ENCODE measurements at places on chromosomes 12 and 14.

DNA sequence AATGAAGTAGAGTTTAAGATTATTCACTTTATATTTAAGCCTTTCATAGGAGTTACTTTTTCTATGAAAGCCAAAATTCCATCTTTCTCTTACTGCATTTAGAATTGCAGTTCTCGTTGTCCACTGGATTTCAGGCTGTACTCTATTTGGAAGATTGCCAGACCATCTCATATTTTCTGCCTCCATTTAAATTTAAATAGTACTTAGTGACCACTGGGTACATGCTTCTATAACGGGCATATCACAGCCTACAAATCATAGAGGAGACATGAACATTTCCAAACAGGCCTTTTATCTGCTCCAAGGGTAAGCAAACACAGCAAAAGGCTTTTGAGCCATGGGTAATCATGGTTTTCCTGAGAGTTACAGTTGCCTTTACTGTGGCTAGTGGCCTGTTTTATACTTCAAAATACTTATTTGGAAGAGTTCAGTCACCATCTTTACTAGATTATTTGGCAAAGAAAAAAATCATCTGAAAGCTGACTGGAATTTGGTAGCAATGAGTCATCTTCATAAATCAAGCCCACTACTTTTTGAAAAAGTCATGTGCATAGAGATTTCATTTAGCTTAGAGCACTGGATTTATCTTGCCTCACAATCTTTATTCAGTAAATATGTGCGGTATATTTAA is 15.7 kb downstream of the ANO6 start:
- DNase-seq = no peak

DNA sequence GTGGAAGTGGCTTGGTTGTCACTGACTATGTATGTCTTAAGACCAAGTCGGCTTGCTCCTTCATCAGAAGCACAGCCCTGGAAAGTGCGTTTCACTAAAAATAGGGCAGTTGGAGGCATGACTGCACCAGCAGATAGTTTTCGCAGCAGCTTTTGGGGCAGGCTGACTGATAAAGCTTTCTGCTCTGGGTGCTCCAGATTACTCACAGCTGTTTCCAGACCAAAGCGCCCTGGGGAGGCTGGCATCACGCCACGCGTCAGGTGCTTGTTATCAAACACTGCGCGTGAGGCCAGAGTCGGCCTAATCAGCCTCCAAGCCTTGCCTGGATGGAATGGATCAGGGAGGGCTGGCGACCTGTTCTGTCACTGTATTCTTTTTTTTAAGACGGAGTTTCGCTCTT is 13.3 kb upstream of the LRRC10 start:
- DNase-seq = no peak

- peak; percentile 30 for DNase-seq
Measured at GRCh38 chr14:90518941-90519256, 122.1 kb downstream of the CALM1 start.

DNA sequence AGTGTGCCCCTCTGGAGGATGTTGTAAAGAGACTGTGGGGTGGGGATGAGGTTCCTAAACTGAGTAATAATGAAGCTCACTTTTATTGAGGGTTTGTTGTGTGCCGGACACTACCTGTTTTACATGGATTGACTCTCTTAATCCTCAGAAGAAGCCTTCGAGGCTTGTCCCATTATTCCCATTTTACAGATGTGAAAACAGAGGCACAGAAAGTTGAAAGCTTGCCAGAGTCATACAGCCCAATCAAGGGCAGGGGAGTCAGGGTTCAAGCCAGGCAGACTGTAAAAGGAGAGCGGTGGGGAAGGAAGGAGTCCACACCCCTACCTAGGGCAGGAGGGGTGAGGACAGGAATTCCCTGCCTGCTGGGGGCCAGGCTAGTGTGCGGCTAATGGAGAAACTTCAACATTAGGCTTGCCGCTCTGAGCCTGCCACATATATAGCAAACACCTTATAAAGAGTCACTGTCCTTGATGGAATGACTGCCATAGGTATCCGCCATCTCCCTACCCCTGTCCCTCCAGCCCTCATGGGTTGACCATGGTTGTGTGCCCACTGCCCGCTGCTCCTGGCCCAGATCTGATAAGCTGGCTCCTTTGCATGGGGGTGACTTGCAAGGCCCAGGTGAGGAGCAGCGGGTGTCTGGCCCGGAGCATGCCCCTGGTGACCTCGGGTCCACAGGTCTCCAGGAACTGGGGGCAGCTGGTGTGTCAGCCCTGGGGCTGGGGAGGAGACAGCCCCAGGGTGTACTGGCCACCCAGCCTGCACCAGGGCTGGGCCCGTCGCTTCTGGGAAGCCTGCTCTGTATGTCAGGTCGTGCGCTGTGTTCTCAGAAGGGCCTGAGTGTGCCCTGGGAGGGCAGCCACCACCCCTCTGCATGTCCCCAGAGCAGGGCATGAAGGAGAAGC is 12.2 kb downstream of the ORAI1 start:
- no peak for DNase-seq

DNA sequence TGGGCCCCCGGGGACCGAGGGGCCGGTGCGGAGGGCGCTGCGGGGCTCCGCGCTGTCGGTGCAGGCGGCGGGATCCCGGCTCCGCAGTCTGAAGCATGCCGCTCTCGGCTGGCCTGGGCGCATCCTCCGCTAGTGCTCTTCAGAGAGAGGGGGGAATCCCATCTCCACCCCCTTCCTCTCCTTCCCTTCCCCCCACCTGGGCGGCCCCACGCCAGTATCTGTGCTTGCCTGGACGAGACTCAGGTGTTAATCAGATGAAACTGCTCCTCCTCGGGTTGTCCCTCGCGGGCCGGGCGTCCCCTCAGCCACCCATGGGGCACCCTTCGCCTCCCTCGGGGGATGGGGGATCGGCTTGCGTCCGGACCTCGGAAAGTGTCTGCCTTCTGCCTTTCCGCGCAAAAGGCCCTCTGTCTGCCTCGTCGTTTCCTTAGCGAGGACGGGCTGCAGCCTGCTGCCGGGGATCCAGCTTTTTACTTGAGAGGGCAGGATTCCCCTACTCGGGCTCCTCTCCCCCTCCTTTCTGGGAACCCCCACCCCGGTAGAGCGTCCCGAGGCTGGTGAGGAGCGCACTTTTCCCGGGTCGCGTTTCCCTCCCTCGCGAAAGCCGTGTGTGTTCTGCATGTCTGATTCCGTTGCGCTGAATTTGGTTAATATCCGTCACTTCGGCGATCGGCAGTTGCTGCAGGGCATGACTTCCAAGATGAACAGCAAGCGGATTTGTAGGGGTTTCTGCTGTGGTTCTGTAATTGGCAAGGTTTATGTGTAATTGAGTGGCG is 1.1 kb downstream of the GPHN start:
- peak; percentile 43 for DNase-seq
